ENCODE measurements at places on chromosomes 3 and 15. TPM values are rescaled to one million over a fixed set of nuclear protein-coding genes. Genes with fewer than 3 reads are reported as not detected.

IL17RE gene
- polyA plus RNA-seq = 18.6 TPM

DNA sequence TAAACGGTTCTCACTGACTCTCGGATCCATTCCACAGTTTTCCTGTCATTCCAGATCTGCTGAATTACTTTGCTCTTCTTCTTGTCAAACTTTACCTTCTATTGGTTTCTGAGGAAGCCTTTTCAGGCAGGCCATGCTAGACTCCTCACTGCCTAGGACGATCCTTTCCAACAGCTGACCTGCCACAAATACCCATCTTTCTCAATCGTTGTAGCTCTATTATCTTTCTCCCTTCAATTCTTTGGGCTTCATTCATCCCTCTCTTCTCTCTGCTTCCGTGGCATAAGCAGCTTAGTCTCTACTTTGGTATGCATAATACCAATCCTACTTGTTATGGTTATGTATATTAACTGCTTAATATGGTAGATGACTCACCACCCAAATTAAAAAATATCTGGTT lies 421.8 kb downstream of the NLGN1 start:
- DNase-seq = no peak

- DNase-seq = no peak
Measured at GRCh38 chr3:188123170-188123905, 30.6 kb upstream of the LPP start.

- no peak for DNase-seq
Measured at GRCh38 chr3:54192026-54192425, 69.7 kb downstream of the CACNA2D3 start.

GRCh38 chr3:195312714-195313113 lies 41.8 kb upstream of the XXYLT1 start:
- DNase-seq = no peak

GRCh38 chr3:85474241-85474640 lies 515.5 kb downstream of the CADM2 start:
- no peak for DNase-seq

SNX33 gene
- polyA plus RNA-seq = 18.7 TPM

PPP4R2 gene
- 99.9 TPM for polyA plus RNA-seq

- no peak for DNase-seq
Measured at GRCh38 chr15:69510556-69510955, 57.9 kb downstream of the RPLP1 start.

All from left kidney (tissue), 8 donors.